ENCODE measurements at places on chromosomes 12 and 14.

GRCh38 chr12:69437073-69437472 is 33.1 kb upstream of the FRS2 start:
- DNase-seq: no peak

- no peak for DNase-seq
These were observed 33.4 kb upstream of the ALG10 start for GRCh38 chr12:33988913-33989312.

DNA sequence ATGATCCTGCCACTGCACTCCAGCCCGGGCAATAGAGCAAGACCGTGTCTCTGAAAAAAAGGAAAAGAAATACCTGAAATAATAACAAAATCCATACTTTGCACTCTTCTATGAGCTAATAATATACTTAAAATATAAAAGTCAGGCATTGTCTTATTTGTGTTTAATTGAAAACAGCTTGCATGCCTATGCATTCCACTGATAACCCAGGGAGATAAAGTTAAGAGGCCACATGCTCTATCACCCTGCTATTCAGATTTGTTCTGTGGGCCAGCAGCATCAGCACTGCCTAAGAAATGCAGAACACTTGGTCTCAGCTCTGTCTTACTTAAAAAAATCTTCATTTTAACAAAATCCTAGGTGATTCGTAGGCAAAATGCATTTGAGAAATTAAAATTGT is 99.2 kb downstream of the LGR5 start:
- no peak for DNase-seq

- no peak for DNase-seq
These were observed at the start of gene PALS1 for GRCh38 chr14:67241411-67242167. TSS of gene PALS1 (plus strand) at chr14:67241435. CDS start at chr14:67279171, 37,736 bp downstream.

DNA sequence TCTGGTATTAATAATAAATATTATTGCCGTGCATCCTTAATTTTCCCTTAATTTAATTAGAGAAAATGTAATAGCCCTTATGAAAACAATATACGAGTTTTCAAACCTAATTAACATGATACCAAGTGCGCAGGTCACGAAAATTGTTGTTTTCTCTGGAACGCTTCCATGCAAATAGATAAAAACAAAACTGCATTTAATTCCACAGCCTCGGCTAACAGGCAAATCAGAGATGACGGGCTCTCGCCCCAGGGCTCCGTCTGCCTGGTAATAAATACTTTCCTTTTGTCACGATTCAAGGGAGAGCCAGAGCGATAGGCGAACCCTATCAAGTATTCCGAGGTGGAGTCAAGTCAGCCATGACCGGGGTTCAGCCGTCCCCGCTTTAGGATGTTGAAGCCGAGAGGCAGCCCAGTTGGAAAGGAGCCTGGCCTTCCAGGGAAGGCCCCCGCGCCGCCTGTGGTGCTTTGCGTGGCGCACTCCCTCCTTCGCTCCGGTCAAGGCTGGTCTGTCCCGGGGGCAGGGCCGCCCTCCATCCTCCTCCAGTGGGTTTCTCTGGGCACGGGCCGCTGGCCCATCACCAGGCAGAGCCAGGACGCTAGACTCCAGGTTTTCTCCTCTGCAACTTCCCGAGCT is 137.8 kb upstream of the GSC start:
- no peak for DNase-seq

DNA sequence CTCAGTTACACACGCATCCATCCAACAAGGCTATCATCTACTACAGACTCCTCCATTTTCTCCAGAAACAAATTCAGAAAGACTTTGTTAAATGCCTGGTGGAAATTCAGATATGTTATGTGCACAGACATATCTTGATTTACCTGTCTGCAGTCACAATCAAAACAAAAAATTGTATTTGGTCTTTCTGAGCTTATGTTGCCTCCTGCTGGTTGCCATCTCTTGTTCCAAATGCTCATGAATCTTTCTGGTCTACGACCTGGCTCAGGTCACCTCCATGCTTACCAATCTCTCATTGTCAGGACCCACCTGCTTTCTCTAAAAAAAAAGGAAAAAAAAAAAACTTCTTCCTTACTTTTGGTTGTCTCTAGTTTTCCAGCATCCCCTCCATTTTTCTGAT is 169.2 kb upstream of the PLXNC1 start:
- DNase-seq: no peak

- no peak for DNase-seq
These were observed 39.4 kb downstream of the STAB2 start for GRCh38 chr12:103626498-103626897.

GRCh38 chr14:20482382-20482781 is 13.2 kb downstream of the PNP start:
- DNase-seq: no peak

- DNase-seq: no peak
These were observed 176.2 kb upstream of the NOVA1 start for GRCh38 chr14:26773906-26774593.

- no peak for DNase-seq
These were observed 36.0 kb downstream of the DHRS2 start for GRCh38 chr14:23672200-23672599.

DNA sequence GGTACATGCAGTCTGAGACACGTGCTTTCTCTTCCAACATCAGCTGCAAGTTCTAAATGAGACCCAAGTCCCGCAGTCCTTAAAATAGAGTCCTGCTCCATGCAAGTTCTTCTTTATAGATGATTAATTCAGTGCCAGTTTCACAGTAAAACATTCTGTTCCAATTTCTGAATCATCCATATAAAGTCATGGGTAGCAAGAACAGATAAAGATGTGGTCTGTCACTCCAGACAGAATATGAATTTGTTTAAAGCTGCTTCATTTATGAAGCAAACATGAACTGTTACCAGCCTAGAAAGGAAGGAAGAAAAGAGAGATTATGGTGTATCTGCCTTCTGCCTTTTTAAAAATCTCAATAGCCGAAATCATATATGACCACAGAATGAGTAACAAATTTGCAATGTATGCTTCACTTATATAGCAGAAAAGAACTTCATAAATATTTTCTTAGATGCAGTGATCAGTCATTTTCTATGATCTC is 83.3 kb downstream of the KITLG start:
- no peak for DNase-seq

DNA sequence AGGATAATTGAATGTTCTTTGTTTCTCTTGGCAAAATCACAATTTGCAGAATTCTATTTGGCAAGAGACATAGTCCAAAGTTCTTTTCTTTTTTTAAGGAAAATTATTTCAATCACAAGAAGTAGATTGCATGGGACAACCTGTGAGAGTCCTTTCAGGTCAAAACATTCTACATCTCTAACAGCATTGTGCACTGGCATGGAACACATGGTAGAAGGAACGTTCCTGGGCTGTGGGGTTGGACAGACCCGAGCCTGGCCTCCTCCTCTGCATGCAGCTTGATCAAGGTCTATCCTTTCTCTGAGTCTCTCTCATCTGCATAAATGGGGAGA is 88.6 kb upstream of the CPSF6 start:
- no peak for DNase-seq

- no peak for DNase-seq
These were observed 98.0 kb downstream of the PPP2R5C start for GRCh38 chr14:101859538-101859902.

GRCh38 chr12:92186038-92186470 is 40.4 kb upstream of the BTG1 start:
- DNase-seq: no peak

DNA sequence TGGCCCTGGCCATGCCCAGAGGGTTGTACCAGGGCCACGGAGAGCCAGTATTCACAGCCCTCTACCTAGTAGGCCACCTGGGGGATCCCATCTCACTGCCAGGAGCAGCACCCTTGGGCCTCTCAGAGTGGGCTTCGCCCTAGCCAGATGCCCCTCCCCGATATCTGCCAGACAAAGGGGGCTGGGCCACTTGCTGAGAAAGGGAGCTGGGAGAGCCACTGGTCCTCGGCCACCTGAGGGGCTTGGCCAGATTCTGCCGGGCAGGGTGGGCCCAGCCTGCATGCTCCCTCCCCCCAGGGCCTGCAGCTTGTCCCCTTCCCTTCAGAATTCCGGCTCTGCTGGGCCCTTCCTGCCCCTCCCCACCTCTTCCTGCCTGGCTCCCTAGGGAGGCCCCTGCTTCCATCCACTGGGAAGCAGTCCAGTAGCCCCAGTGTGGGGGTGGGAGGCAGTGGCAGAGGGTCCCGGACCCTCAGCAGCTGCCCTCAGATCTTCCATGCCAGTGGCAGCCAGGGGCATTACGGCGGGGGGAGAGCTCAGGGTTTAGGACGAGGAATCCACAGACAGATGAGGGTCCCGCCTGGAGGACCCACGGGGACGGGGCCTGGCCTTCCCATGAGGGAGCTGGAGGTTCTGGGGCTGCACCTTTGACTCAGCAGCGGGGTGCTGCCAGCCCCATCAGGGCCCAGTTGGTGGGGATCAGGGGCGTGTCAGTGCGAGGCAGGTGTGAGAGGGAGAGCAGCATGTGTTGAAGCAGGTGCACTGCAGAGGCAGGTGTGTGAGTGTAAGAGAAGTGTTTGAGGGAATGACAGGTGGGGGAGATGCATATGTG is 2.4 kb downstream of the CRIP2 start:
- no peak for DNase-seq

- DNase-seq: no peak
These were observed 21.7 kb upstream of the KRT83 start for GRCh38 chr12:52342781-52343490.

GRCh38 chr14:76227450-76228050 is 75.8 kb downstream of the GPATCH2L start:
- no peak for DNase-seq

DNA sequence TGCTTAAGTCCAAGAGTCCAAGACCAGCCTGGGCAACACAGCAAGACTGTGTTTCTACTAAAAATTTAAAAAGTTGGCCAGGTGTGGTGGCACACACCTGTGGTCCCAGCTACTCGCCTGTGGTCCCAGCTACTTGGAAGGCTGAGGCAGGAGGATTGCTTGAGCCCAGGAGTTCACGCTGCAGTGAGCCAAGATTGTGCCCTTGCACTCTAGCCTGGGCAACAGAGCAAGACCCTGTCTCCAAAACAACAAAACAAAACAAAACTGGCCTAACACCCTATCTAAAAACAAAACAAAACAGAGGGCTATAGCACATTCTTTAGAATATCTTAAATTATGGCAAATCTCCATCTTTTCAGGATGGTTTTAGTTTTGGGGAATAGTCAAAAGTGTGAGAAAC is 3.1 kb upstream of the LYZ start:
- DNase-seq: no peak

DNA sequence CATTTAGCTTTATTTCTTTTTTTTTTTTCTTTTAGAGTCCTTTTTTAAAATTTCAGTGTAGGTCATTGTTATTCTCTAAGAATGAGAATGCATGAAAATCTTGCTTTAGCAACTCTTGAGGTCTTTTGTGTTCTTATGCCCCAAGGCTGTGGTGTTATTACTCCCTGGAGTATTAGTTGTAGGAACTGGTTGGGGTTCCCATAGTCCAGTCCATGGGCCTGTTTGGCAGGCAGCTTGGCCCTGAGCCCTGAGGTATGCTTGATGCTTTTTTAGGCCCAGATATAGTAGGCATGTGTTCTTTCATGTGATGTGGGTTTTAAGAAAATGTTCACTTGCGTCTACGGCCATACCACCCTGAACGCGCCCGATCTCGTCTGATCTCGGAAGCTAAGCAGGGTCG is 1.6 kb downstream of the FAM234B start:
- DNase-seq: no peak

- no peak for DNase-seq
These were observed 15.2 kb downstream of the ITPK1 start for GRCh38 chr14:93100570-93100969.

DNA sequence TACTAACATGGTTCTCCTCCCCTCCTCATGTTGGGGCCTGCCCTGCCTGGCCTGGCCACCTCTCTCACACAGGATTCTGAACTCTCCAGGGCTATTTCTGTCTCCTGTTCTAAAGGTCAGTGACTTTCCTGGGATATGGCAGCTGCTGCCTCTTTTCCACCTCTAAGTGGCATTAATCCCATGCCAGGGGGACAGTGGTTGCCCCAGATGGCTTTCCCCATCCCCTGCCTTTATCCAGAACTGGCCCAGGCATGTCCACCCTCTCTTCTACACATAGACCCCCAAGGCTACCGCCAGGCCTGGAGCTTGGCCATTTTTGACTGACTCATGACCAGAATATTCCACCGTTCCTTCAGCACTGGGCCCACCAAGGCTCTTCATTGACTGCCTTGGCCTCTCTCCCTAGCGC is 90.4 kb downstream of the IRF2BPL start:
- no peak for DNase-seq

DNA sequence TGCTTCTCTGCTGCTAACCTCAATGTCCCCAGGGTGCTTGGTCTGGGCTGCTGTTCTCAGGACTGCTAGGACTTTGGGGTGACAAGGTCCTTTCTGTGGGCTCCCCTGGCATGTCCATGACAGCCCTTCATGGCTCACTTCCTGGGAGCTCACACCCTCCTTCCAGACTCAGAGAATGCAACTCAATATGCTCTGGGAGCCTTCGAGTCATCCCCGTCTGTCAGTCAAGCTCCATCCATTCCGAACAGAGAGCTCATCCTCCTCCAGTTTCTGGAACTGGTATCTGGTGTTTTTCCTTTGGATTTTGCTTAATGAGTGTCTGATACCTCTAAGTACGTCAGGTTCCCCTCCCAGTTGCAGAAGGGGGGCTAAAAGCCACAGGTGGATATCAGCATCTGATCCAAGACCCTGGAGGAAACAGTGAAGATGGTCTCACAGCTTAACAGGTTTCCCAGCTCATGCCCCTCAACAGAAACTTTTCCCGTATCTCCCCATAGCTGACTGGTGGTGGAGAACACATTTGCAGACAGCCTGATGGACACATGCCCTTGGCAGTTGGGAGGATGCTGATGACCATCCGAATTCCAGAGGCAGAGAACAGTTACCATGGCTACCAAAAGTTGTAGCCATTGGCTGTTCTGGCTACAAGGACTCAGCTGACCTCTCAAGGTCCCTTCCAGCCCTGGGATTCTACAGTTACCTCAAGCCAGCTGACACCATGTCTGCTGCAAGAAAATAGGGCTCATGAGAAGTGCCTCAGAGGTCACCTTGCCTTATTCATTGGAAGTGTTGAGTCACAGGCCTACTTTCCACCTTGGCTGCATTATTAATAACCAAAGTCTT is 9.5 kb upstream of the RAB35 start:
- no peak for DNase-seq

DNA sequence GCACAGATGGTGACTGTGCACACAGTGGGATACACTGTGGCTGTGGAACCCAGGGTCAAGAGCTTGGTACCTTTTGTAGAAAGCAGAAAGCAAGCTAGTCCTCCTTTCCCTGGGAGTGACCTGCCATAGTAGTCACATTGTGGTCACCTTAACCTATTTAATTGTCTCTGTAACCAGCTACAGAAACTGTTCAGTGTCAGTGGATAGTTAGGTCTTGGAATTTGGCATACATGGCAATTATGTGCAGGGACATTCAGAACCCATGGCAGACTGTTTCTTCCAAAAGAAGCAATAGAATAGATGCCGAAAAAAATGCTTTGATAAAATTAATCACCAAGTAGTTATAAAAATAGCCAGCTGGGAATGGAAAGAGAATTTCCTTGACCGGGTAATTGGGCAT is 30.4 kb downstream of the PPHLN1 start:
- DNase-seq: no peak

- no peak for DNase-seq
These were observed 59.4 kb downstream of the TSPAN11 start for GRCh38 chr12:30985814-30986452.

GRCh38 chr14:37329189-37330001 is 131.7 kb downstream of the MIPOL1 start:
- no peak for DNase-seq

Measured in T-helper 1 cell (primary cell).